ENCODE measurements at places on chromosomes 3 and 15.
A peak's percentile ranks its signal among the peaks of the same experiment; 100 is the strongest.

GRCh38 chr15:64099379-64099778 lies 3.6 kb downstream of the SNX1 start:
- no peak for DNase-seq

DNA sequence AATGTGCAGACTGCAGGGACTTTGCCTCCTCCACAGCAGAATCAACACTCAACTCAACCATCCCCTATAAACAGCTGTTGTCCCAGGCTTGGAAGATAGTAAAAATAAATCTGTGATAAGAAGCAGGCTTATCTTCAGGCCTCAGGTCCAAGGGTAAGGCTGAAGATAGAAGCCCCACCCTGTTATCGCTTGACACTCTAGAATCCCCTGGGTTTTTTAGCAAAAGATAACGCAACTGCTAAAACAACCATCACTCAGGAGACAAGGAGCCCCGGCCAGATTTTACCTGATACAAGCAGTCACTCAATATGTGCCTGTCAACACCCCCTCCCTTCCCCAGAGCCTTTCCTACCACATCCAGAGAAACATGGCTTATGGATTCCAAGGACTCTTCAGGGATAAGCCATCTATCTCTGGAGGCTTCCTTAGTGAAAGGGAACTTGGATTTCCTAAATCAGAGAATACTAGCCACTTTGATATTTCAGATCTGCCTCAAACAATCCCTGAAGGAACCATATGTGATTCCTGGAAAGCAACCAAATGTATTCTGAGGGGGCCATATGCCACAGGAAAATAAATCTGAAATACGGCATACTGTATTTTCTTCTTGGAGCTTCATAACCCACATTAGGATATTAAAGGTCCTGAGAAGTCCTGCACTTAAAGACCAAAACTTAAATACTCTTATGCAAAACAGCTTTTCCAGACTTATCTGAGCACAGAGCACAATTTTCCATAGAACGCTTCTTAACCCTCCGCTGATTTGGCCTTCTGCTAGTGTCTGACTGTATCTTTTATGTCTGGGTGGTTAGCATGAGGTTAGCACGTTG lies 60.4 kb downstream of the LYZL4 start:
- no peak for DNase-seq

DNA sequence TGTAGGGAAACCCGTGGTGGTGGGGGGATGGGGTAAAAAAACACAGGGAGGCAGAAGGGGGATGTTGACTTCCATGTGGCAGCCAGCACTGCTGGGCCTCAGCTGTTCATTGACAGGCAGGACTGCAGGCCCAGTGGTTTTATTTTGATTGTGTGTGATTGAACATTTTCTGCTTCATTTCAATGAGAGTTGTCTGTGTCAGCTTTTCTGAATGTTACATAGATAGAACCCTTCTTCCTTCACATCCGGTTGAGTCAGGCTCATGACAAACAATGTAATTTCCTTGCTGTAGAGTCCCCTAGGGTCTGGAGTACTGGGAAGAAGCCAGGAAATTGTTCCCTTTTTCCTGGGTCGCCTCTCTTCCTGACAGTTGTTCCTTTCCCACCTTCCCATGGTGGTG lies 8.2 kb upstream of the RPP25 start:
- DNase-seq = no peak

GRCh38 chr3:129233538-129233937 lies 15.9 kb upstream of the COPG1 start:
- peak; percentile 54 for DNase-seq

- no peak for DNase-seq
Measured at GRCh38 chr3:143208976-143209714, 89.6 kb downstream of the CHST2 start.

- no peak for DNase-seq
Measured at GRCh38 chr3:190414297-190414696, 26.3 kb downstream of the CLDN16 start.

GRCh38 chr3:183514021-183514420 lies 41.5 kb downstream of the KLHL6 start:
- no peak for DNase-seq

GRCh38 chr3:62700357-62700756 lies 174.9 kb downstream of the CADPS start:
- DNase-seq = no peak

- DNase-seq = no peak
Measured at GRCh38 chr3:101868534-101869464, 19.5 kb downstream of the NFKBIZ start.

- DNase-seq = no peak
Measured at GRCh38 chr3:9347081-9347480, 15.8 kb upstream of the THUMPD3 start.

- DNase-seq = no peak
Measured at GRCh38 chr3:129231331-129232119, 17.9 kb upstream of the COPG1 start.

DNA sequence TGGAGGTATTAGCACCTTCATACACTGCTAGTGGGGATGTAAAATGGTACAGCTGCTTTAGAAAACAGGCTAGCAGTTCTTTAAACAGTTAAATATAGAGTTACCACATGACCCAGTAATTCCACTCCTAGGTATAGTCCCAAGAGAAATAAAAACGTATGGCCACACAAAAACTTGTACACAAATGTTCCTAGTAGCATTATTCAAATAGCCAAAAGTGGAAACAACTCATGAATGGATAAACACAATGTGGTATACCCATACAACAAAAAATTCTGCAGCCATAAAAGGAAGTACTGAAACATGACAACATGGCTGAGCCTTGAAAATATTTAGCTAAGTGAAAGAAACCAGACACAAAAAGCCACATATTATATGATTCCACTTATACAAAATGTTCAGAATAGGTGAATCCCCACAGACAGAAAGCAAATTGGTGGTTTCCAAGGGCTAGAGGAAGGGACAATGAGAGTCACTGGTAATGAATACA lies 40.8 kb upstream of the KLF13 start:
- no peak for DNase-seq

GRCh38 chr3:145842294-145842902 lies 318.6 kb downstream of the PLOD2 start:
- no peak for DNase-seq

- DNase-seq = no peak
Measured at GRCh38 chr15:63211549-63211948, 22.1 kb downstream of the RAB8B start.

- DNase-seq = no peak
Measured at GRCh38 chr15:65971741-65971995, 102.4 kb downstream of the RAB11A start.

- no peak for DNase-seq
Measured at GRCh38 chr3:98829246-98829832, 66.2 kb downstream of the ST3GAL6 start.

DNA sequence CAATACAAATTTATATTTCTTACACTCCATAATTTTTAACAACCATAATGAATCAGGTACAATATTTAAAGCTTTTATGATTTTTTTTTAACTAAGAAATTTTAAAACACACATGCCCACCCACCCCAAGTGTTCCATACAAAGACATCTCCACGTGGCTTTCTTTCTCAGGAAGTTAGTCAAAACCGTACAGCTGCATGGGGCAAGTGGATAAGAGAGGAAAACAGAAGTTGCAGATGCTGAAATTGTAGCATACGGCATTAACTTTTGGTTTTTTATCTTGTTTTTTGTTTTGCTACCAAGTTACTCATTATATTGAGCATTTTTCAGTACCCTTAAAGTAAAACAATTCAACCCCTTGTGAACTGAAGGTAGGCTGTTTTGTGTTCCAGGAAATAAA lies 14.8 kb downstream of the GNB4 start:
- DNase-seq = no peak

- peak; percentile 55 for DNase-seq
Measured at GRCh38 chr3:107421170-107421792, 44.0 kb downstream of the CCDC54 start.

GRCh38 chr3:50165910-50166538 lies 10.9 kb downstream of the SEMA3F start:
- peak; percentile 29 for DNase-seq

DNA sequence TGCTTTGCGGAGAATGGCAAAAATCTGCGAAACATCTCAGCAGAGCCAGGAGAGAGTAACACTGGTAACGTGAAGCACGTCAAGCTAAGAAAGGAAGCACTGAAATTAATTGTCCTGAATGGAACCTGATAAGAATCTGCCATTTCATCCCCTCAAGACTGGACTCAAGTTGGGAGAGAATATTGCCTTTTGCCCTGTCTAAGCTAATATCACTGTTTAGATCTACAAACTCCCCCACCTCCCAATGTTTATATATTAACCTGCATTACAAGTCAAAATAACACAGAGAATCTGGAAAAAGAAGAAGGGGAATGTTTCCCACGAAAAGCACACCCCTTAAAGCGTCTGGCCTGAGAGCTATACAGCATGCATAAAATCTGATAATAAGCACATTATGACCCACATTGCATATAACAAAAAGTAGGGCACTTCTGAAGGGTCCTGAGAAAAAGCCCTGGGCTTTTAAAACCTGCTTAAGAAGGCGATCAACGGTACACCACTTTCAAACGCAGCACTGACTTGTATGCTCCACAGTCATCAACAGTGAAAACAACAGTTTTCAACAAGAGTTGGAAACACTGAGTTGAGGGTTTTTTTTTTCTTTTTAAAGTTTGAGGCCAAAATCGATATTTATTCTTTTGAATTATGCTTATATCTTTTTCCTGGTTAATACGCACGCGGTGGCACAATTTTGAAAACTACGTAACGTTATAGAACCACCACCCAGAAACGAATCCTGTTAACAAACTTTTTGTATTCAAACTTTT lies 1.4 kb upstream of the KAT2B start:
- no peak for DNase-seq

DNA sequence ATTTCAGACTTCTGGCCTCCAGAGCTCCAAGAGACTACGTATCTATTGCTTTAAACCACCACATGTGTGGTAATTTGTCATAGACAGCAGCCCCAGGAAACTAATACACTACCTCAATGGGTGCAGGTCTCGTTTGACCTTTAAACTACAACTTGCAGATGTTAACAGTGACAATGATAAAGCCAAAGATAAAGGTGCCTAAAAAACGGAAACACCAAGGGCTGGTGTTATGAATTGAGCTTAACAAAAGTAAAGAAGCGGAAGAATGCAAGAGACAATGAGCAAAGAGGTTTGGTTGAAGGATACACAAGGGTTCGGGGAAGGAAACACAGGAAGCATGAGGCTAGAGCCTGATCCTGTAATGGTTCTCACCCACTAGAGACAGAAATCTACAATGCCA lies 50.8 kb downstream of the RFTN1 start:
- DNase-seq = no peak

- peak; percentile 9 for DNase-seq
Measured at GRCh38 chr3:48194446-48195071, 6.3 kb upstream of the CDC25A start.

- DNase-seq = no peak
Measured at GRCh38 chr3:151578495-151578894, 117.6 kb upstream of the IGSF10 start.

DNA sequence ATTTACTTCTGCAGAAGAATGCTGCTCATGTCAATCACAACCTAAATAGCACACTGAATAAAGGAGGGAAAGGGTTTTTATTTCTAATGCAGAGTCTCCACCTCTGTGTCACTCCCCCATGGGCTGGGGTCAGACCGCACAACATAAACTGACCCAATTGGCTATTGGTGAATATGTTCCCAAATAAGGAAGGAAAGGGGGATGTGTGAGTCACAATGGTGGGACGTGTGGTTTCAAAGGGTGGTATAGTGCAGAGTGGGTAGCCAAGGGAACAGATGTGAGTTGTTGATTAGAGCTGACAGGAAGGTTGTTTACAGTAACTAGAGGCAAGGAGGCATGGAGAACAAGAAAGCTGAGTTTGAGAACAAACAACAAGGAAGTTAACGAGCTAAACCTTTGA lies 491.8 kb downstream of the ZPLD1 start:
- DNase-seq = no peak

- DNase-seq = no peak
Measured at GRCh38 chr15:99451484-99451883, 114.3 kb upstream of the MEF2A start.

DNA sequence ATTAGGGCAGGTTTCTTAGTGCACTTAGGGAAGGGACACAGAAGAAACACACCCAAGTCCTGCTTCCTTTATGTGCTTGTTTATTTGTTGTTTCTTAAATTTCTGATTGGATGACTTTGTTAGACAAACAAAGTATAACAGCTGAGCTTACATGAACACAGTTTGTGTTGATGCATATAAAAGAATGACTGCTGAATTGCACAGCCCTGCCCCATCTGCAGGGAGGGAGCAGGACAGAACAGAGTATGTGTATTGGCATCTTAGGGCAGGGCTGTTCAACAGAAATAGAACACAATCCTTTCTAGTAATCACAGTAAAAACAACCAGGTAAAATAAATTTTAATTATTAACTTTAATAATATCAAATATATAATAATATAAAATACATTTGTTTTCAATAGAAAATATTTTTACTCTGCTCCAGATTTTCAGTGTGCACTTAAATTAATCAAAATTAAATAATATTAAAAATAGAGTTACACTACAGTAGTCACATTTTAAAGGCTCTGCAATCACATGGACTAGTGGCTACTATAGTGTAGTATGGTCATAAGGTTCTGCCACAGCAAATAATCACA lies 198.4 kb downstream of the ZNF621 start:
- DNase-seq = no peak

GRCh38 chr3:127816783-127817405 lies 5.4 kb downstream of the MGLL start:
- no peak for DNase-seq

GRCh38 chr3:149204390-149204991 lies 17.1 kb downstream of the CP start:
- no peak for DNase-seq

DNA sequence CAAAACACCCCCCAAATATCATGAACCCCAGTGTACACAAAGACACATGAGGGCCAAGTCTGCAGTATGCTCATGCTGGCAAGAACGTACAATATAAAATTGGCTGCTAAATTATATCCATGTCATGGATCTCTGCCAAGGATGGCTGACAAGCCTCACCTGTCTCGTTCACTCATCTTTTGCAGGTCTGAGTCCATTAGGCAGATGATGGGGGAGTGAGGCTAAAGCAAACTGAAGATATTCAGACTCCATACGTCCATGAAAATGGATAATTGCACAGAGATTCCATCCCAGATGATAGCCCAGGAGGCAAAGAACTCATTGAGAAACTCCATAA lies 122.3 kb upstream of the PTPRG start:
- no peak for DNase-seq

- no peak for DNase-seq
Measured at GRCh38 chr3:64224826-64225610, at the start of gene PRICKLE2. Gene PRICKLE2 (minus strand): TSS chr3:64225466. CDS start chr3:64198927, 26,539 bp downstream.

- no peak for DNase-seq
Measured at GRCh38 chr15:91865486-91865885, 12.0 kb downstream of the SLCO3A1 start.

- DNase-seq = no peak
Measured at GRCh38 chr3:120753810-120754209, 11.3 kb downstream of the GTF2E1 start.

GRCh38 chr3:106566277-106566676 lies 697.5 kb upstream of the CBLB start:
- DNase-seq = no peak

DNA sequence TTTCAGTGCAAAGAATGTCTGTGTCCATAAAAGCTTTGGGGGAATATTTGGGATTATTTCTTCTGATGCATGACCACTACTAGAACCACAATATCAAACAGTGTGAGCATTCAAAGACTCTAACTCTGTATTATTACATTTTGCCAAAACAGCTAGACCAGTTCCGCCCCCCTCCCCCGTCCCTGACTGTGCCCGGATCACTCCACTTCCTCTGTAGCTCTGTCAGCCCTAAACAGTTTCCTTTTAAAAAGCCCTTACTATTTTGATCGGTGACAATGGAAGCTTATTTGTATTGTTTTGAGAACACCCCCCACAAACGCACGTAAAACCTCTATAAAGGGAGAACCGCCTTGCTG lies 36.6 kb upstream of the EPHB3 start:
- DNase-seq = peak; percentile 29
